ENCODE measurements at places on chromosomes 12 and 14. TPM values are rescaled to one million over a fixed set of nuclear protein-coding genes. Genes with fewer than 3 reads are reported as not detected.
A peak's percentile ranks its signal among the peaks of the same experiment; 100 is the strongest.

DNA sequence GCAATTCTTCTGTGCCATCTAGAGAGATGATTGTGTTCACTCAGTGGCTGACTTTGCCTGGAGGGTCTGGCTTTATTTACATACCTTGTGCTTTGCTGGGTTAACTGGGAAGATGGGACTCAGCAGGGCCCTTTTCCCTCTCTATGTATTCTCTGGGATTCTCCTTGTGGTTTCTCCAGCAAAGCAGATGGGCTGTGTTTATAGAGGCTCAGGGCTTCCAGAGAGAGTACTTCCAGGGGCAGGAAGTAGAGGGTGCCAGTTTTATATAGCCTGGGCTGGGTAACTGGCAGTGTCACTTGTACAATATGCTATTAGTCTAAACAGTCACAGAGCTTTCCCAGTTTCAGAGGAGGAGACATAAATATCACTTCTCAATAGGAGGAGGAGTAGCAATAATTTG is 509.9 kb downstream of the DIO2 start:
- H3K4me3 ChIP-seq: no peak overlapping the region
- DNase-seq: no peak
- peaks cover 17% of the 10 kb centered on the region for H3K4me1 ChIP-seq

- no peaks in the 10 kb centered on the region for H3K36me3 ChIP-seq
- DNase-seq: no peak
- peak overlapping the region; percentile 43 for H3K27ac ChIP-seq
- peaks cover 3% of the 10 kb centered on the region for H3K4me1 ChIP-seq
- H3K4me3 ChIP-seq: no peak overlapping the region
These were observed 18.8 kb downstream of the SLC35F4 start for GRCh38 chr14:57847096-57847495.

Gene FSCB
- total RNA-seq: not detected

Gene OVCH1
- total RNA-seq: 0.53 TPM

All from hepatocyte (in vitro differentiated cells).